NCI-H1092 (cell line): ENCODE measurements at places on chromosomes 3 and 15.
A peak's percentile ranks its signal among the peaks of the same experiment; 100 is the strongest.

GRCh38 chr3:138011722-138012121 lies 1.8 kb downstream of the CLDN18 start:
- no peak for DNase-seq

DNA sequence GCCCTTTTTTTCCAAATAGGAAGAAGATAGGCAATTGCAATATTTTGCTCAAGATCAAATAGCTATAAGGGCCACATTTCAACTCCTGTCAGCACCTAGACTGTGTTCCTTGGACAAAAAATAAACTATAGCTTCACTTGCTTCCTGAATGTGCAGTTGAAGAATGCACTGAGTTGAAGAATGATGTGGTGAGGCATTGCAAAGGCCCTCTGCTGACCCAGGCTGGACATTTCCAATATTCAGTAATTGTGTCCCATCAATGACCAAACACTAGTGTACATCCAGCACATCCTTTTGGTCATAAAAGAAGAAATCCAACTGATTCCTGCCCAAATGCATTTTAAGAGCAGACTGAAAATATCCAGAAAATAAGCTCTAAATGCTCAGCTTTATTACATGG lies 424.8 kb upstream of the TGFBR2 start:
- no peak for DNase-seq

- no peak for DNase-seq
Measured at GRCh38 chr15:90892023-90892422, 7.7 kb downstream of the FES start.

GRCh38 chr15:90203922-90204321 lies 2.8 kb downstream of the SEMA4B start:
- DNase-seq, result peak; percentile 11

GRCh38 chr3:27467545-27467944 lies 16.6 kb downstream of the SLC4A7 start:
- DNase-seq, result no peak

GRCh38 chr15:91572110-91572509 lies 281.4 kb upstream of the SLCO3A1 start:
- DNase-seq, result peak; percentile 91

GRCh38 chr15:57559875-57560274 lies 31.8 kb upstream of the MYZAP start:
- peak; percentile 10 for DNase-seq

- no peak for DNase-seq
Measured at GRCh38 chr15:86885616-86886015, 805.9 kb downstream of the AGBL1 start.

- DNase-seq, result no peak
Measured at GRCh38 chr15:65311760-65312159, 7.3 kb downstream of the RNU5B-1 start.

DNA sequence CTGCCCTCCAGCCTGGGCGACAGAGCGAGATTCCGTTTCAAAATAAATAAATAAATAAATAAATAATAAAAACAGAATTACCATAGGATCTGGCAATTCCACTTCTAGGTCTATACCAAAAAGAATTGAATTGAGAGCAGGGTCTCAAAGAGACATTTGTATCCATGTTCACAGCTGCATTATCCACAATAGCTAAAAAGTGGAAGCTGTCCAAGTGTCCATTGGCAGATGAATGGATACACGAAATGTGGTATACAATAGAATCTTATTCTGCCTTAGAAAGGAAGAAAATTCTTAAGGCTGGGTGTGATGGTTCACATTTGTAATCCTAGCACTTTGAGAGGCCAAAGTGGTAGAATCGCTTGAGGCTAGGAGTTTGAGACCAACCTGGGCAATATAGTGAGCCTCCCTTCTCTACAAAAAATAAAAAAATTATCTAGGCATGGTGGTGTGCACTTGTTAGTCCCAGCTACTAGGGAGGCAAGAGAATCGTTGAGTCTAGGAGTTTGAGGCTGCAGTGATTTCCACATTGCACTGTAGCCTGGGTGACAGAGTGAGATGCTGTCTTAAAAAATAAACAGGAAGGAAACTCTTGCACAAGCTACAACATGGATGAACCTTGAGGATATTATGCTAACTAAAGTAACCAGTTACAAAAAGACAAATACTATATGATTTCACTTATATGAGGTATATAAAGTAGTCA lies 24.2 kb downstream of the PFKFB4 start:
- DNase-seq, result no peak

GRCh38 chr15:63877713-63878271 lies 44.0 kb upstream of the HERC1 start:
- no peak for DNase-seq

DNA sequence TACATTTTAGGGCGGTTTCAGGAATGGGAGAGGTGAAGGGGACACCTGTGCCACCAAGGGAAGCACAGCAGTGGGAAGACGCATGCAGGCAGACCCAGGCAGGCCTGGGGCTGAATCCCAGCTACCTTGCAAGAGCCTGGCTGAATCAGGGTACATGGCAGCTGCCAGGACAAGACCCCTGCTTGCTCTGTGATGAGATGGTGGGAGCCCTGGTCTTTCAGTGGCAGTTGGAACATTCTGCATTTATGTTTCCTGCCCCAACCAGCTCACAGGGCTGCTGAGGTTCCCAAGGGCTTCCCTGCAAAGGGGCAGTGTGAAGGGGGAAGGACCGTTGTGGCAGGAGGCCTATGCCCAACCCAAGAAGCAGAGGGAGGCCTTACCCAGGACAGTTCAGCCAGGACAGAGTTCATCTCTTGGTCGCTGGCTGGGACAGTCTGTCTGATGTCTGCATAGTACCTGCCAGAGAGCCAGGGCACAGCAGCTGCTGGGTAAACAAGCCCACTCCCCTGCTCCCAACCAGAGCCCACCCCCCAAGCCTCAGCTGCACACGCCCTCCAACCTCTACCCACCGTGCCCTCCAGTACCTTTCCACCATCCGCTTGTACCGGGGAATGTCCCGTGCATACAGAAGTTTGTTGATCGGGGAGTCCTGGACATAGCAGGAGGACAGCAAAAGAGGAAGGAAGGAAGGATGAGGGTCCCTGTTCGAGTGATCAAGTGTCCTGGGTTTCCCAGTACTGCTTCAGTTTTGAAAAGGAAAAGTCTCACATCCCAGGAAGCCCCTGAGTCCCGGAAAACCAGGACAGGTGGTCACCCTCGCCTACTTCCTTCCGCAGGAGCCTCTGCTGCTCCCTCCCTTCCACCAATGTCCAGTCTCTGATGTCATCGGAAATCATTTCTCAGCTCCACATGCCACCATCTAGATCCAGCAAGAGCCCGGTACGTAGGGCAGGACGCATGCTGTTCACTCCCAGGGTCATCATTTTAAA lies 23.1 kb downstream of the PLXNB1 start:
- DNase-seq, result no peak

- no peak for DNase-seq
Measured at GRCh38 chr3:175413926-175414325, 554.8 kb downstream of the NAALADL2 start.

GRCh38 chr15:50501815-50502214 lies 44.7 kb downstream of the USP50 start:
- DNase-seq, result no peak

- no peak for DNase-seq
Measured at GRCh38 chr3:3778641-3779270, 20.5 kb upstream of the LRRN1 start.

DNA sequence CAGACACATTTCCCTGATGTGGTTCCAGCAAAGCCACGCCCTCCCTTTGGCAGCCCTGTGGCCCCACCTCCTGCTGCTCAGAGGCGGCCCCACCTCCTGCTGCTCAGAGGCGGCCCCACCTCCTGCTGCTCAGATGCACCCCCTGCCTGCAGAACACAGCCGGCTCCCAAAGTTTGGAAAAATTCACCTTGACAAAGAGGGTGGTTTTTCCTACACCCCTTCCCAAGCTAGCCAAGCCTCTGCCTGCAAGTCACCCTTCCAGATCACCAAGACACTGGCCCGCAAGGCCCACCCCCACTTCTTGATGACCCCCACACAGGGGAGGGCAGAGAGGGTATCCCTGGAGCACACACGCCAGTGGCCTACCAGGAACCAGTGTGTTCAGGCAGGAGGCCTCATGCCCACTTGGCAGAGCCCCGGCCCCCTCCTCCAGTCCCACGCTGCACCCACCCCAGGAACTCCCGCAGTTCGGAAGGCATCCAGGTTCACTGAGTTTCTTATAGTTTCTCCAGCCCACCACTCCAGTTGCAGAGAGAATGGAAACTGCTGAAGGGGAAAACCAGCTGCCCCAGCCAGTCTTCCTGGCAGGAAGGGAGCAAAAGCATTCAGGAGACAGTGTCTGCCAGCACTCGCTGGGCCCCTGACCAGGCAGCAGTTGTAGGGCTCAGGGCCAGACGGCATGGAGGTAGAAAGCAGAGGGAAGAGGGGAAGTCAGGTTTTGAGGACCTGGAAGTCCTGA lies 2.3 kb upstream of the HAPLN3 start:
- DNase-seq, result peak; percentile 1

DNA sequence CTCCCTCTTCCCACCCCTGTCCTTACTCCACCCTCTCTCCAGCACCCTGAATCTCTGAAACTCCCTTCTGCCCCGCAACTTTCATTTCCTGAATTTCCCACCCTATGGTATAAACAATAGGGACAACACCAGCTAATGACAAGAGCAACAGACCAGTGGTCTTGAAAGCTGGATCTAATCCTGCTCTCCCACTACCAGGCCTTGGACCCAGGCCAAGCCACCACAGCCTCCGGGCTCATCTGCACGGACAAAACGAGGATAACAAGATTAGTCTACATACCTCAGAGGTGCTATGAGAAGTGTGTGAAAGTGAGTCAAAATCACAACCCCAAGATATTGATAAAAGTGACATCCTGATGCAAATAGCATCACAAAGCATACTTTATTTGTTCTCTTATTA lies 128.6 kb downstream of the ERC2 start:
- no peak for DNase-seq

- DNase-seq, result no peak
Measured at GRCh38 chr3:186444288-186444687, 82.3 kb upstream of the DGKG start.

DNA sequence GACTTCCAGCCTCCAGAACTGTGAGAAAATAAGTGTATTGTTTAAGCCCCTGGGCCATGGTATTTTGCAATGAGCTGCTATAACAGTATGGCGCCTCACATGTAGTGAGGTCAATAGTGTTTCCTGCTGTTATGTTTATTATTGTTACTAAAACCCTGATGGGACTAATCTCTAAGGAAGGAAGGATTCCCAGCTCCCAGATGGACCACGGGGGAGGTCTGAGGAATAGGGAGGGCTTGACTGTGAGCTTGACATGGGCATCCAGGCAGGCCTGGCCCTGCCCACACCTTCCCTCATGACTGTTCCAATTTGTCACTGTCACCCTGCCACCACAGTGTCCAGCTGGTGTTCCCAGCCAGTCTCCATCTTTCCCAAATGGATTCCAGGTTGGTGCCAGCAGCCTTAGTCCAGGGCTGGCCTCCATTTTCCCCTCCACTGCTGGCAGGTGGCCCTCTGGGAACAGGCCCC lies 14.5 kb upstream of the SLC41A3 start:
- no peak for DNase-seq

GRCh38 chr3:77825001-77825827 lies 785.3 kb downstream of the ROBO2 start:
- no peak for DNase-seq

DNA sequence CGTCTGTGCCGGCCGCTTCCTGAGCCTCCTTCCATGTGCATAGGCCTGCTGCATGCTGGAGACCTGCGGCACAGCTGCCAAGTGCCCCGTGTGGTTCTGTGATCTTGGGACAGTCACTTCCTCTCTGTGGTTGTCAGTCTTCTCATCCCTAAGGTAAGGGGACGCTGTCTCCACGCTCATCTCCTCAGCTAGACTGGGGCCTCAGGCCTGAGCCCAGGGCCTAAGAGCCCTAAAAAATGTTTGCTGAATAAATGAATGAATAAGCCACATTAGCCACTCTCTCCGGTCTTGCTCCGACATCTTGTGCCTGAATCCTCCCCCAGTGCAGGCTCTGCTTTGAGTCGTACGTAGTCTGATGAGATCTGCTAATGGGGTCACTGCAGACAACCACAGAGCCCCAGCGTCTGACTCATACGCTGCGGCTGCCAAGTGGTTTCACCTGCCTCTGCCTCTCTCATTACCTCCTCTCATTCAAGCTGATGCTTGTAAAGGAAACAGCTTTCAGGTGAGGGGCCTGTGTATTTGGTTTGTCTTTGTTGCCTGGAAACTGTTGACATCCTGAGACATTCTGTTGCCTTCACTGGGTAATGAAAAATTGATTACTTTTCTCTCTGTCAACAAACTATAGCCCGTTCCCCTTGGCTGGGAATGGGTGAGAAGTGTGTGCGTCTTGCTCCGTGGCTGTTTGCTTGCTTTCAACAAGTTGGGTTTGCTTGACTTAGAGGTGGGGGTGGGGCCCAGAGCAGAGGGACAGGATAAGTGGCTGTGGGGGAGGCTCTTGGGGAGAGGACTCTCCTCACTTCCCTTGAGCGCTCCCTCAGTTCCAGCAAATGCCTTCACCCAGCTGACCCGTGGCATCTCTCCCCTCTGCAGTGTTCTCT lies 15.9 kb downstream of the RPLP1 start:
- DNase-seq, result peak; percentile 84

- DNase-seq, result no peak
Measured at GRCh38 chr3:23880703-23881339, 36.0 kb downstream of the NKIRAS1 start.

DNA sequence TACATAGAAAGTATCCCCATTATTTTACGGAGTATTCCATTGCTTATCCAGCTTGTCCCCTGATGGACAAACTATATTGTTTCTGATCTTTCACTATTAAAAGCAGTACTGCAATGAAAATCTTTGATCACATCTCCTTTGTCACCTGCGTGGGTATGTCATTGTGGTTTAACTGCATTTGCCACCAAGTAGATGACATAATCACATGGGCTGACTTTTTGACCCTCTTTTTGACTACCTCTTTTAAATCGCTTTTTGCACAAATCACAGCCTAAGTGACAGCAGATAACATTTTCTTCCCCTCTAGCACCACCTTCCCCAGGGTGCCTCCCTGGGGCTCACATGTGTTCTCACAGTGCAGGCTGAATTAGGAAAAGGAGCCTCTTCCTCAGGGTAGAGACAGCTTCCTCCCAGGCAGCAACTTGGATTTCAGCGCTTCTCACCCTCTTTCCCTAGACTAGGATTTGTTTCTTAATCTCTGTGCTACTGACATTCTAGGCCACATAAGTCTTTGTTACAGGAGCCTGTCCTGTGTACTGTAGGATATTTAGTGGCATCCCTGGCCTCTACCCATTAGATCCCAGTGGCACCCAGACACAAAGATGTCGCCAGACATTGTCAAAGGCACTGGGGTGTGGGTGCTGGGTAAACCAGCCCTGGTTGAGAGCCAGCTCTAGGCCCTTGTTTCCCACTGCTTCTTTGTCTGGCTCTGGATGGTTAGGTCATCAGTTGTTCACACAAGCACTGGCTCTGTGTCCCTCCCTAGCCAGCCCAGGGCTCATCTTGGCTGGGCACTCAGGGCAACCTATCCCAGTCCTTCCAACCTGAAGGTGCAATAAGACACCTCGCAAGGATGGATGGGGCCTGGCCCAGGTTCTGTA lies 1.3 kb upstream of the RBP1 start:
- no peak for DNase-seq
